Esophagus muscularis mucosa (tissue), 4 donors: ENCODE measurements at places on chromosomes 7 and 10. TPM values are rescaled to one million over a fixed set of nuclear protein-coding genes. Genes with fewer than 3 reads are reported as not detected.

The OR6B1 gene
- total RNA-seq = not detected

The HMX3 gene
- not detected for total RNA-seq

The GHRHR gene
- not detected for total RNA-seq

The AHR gene
- 84.8 TPM for total RNA-seq
